CD4-positive, alpha-beta T cell treated with Interleukin-6 for 4 hours (primary cell): ENCODE measurements at places on chromosomes 5 and 9.

DNA sequence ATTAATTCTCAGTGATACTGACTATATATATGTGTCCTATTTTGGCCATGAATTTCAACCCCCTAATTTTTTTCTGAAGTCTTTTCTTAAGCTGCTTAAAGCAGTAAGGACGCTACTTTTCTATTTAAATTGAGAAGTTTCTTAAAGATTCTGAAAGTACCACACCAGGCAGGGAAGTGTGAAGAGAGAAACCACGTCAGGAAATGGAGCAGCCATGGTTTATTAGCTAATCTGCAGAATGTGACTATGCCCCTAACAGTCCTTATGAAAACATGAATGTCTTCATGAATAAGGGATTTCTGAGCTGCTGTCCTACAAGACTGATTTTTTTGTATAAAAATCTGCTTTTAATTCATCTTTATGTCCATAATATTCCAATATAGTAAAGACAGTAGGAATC lies 1724.3 kb upstream of the C9orf72 start:
- DNase-seq: no peak

- no peak for DNase-seq
Observed at GRCh38 chr5:157865781-157866180, 6.8 kb upstream of the CLINT1 start.

GRCh38 chr9:14418941-14419937 lies 105.3 kb upstream of the NFIB start:
- DNase-seq: no peak

- no peak for DNase-seq
Observed at GRCh38 chr5:67619235-67619634, 422.6 kb upstream of the CD180 start.

- DNase-seq: no peak
Observed at GRCh38 chr9:134424818-134425217, 98.6 kb downstream of the RXRA start.

DNA sequence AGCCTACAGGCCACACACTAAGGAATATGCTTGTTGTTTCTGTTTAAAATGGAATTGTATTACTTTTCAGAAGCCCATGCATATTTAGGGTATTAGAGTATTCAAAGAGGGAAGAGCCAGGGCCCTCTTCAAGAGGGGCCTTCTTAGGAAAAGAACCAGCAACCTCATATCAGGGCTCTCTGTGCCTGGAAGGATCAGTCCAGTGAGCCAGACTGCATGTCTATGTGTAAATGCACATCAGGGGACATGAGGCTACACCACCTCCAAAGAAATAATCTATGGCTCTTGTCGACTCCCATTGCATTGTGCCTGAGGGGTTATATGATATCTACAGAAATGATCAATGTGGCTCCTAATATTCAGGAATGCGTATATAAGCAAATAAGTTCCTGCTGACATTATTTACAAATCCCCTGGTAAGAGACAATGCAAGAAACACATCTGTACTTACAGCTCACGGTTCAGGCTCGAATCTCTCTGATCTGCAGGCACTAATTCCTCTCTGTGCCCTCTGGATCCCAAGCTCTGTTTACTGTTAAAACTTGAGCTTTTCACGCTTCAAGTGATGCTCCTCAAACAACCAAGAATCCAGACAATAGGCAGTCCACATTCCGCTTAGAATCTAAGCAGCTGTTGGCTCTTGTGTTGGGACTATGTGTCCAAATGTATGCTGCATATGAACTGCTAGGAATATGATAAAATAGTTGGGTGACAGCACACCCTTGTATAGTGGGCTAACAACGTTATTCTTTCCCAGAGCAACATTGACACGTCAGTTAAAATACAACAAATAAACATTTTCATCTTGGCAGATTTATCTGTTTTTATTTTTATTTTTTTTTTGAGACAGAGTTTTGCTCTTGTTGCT lies 150.2 kb upstream of the KLF9 start:
- DNase-seq: no peak

DNA sequence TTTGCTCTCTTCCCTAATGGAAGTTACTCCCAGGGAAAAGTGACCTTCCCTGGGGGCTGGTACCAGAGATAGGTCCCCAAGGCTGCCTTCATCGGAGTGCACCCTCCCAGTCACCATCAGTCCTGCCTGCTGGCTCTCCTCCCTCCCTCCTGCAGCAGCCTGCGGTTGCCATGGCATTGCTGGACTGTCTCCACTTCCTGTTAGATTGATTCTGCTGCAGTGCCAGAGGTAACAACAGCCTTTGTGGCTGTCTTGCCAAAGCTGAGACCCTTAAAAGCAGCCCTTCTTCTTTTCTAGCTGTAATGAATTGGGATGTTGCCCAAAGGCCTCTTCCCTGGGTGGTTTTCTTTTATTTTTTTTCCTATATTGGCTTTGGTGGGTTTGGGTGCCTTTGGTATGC lies 78.1 kb upstream of the PRLR start:
- DNase-seq: no peak

- no peak for DNase-seq
Observed at GRCh38 chr9:132622159-132622558, 39.8 kb downstream of the BARHL1 start.

DNA sequence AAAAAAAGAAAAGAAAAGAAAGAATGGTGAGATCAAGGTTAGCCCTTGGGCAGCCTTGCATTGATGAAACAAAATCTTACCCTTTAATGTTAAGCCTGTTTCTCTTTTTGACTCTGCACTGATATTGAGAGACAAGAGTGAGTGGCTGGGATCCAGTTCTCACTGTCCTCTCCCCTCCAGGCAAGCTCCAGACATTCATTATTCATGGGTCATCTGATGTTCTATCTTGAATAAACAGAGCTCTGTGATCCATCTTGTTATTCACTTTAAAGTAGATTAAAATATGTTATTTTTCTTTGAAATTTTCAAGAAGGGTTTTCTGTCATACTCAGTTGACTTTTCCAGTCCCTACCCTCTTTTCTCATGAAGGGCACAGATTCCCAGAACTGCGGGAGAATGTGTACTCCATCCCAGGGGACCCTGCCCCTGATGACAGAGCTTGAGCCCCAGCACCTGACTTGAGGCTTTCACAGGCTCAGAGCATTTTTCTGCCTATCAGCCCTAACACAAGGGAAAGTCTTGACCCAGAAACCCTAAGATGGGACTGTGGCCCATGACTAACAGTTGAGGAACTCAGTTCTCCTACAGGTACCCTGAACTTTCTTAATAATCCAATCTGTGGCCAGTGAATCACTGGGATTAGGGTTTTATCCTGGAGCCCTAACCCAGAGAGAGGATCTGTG lies 24.1 kb downstream of the ACTL7B start:
- DNase-seq: no peak

- no peak for DNase-seq
Observed at GRCh38 chr5:8094304-8094703, 225.4 kb downstream of the MTRR start.

GRCh38 chr9:97518909-97519307 lies 17.4 kb downstream of the TMOD1 start:
- no peak for DNase-seq

DNA sequence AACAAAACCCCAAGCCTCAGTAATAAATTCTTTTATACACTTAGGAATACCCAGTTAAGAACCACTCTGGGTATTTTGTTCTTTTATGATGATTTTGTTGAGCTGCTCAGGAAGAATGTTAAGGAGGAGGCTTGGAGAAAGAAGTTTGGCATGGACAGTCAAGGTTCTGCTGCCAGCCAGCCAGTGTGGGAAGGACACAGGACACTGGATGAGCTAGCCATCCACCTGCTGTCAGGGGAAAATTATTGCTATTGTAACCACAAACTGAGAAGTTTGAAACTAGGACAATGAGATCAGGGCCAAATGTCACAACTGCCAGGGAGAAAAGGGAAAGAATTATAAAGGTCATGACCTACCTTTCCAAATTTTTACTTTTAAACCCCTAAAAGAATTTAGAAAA lies 25.9 kb upstream of the ADAMTSL1 start:
- no peak for DNase-seq

DNA sequence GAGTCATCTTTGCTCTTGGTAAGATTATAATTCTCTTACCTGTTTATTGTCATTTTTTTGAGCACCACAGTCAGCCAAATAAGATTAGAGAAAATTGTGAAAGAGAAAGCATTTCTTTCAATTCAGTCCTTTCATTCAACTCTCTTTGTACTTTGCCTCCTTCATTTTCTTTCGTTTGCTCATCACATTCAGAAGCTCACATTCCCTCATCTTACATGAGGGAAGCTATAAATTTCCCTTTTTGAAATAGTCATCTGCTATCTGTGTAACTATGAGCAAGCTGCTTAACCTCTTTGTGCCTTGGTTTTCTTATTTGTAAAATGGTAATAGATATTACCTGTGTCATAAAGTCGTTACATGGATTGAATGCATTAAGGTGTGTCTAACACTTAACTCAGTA lies 41.4 kb downstream of the PAM start:
- no peak for DNase-seq

- DNase-seq: no peak
Observed at GRCh38 chr9:81470864-81471263, 218.5 kb downstream of the TLE1 start.

- no peak for DNase-seq
Observed at GRCh38 chr5:54539001-54539400, 21.4 kb downstream of the SNX18 start.

DNA sequence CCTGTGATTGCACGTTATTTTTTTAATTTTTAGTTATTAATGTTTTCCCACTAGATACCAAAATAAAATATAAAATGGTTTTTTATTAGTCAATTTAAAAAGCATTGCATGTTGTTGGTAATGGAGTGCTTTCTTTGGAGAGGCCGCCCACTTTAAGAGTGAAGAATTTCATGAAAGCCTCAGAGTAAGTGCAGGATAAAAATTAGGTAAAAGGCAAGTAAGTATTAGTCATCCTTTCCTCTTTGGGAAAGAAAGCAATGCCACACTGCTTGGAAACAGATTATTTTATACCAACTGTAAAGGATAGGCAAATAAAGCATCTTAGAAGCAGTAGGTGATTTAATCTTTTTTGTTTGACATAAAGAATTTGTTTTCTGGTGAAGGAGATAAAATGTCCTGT lies 62.9 kb downstream of the HSD17B4 start:
- DNase-seq: no peak

- no peak for DNase-seq
Observed at GRCh38 chr5:135691044-135691443, 112.3 kb upstream of the CXCL14 start.

DNA sequence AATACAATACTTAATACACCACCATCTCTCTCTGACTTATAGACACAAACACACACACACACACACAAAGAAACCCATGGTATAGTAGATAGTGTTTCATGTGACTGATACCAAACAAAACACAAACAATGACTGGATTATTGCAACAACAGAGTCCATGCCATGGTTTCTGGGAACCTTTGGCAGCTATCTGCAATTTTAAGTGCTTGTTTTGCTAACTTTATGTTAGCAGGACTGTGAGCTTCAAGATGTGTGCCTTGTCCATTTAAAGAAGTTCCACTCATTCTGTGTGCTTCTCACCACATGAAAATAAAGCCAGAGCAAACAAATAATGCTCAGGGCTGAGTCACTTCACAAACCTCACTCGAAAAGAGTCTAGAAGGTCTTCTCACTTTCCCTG lies 15.1 kb upstream of the LURAP1L start:
- DNase-seq: no peak

DNA sequence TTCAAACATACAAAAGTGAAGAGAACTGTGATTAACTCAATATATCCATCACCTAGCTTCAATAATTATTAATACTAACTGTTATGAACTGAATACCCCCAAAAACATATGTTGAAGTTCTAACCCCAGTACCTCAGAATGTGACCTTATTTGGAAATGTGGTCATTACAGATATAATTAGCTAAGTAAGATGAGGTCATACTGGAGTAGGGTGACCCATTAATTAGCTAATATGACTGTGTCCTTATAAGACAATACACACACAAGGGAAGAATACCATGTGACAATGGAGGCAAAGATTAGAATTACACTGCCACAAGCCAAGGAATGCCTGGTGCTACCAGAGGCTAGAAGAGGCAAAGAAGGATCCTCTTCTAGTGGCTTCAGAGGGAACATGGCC lies 7.8 kb downstream of the RRAGA start:
- no peak for DNase-seq

GRCh38 chr5:133285583-133286021 lies 233.8 kb downstream of the HSPA4 start:
- no peak for DNase-seq

GRCh38 chr9:101226803-101227202 lies 158.0 kb downstream of the BAAT start:
- no peak for DNase-seq

DNA sequence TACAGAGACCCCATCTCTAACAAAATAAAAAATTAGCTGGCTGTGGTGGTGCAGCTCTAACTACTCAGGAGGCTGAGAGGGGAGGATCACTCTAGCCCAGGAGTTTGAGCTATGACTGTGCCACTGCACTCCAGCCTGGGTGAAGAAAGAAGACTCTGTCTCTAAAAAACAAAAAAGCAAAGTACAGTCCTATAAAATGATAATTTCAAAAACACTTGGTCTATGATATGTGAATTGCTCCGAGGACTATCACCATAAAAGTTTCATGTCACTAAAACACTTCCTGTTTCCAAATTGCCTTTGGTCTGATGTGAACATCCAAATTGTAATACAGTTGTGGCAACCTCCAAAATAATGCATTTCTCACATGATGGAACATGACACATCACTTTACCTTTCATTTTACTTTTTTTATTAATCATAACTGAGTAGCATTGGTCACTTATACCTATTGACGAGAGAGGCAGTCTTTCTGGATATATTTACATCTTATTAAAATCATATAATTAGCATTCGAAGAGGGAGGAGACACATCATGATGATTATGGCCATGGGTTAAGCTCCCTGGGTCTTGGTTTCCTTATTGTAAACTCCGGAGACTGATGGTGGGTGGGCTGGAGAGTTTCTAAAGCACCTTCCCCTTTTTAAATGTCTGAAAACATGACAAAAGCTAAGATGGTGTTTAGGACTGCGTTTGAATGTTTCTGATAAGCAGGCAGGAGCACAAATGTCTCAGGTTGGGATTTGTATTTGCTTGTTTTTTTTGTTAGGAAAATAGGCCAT lies 25.8 kb upstream of the CD180 start:
- DNase-seq: no peak

DNA sequence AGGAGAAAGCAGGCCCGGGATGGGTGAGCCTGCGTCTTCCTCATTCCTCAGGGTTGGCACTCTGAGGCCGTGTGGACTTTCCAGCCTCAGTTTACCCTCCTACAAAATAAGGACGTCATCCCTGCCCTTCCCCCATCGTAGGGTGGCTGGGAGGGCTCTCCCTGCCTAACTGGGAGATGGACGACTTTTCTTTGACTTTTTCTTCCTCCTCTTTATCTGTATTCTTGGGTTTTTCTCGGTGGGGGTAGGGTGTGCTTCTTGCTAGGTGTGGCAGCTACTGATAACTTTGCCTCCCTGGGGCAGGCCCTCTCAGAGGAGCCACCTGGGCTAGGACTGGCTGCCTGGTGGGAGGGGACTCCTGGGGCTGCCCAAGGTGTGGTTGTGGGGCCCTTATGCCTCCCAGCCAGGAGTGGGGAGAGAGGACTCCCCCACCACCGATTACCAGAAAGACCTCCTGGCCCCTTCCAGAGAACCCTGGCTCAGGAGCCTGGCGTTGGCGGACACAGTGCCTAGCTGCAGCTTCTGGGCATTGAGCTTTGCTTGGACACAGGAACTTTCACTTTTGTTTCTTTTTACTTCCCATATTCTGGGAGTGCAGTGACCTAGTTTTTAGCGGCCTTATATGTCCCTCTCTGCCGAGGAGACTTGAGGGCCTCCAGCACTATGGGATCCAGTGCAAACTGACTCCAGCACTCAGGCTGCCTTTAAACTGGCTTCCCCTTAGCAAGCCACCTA lies 6.1 kb downstream of the GLIPR2 start:
- DNase-seq: no peak

- no peak for DNase-seq
Observed at GRCh38 chr5:102764381-102765004, 9.4 kb downstream of the PAM start.
